ENCODE measurements at places on chromosomes 3 and 15.

DNA sequence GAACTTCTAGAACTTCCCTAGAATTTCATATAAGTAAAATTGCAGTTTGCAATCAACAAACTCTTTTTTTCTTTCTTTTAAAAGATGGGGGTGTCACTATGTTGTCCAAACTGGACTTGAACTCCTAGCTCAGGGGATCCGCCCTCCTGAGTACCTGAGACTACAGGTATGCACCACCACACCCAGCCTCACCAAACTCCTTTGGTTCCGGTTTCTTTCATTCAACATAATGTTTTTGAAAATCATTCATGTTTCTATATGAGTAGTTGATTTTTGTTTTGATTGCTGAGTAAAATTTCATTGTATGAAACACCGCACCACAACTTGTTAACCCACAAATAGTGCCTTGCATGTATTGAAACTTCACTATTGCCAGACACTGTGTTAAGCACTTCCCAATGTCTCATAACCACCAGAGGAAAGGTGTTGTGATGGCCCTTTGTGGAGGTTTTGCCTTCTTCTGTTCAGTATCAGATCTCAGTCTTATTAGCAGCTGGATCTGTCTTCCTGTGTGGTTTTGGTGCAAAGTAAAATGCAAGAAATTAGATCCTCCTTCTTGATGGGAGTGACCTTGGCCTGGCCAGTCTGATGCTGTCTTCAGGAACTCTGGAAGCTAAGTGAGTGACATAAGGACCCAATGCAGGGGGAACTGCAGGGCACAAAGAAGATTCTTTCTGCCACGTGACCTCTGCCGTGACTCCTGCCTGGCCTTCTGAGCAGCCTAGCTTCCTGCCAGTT, 78.8 kb upstream of the UBE2E1 start:
- no peak for DNase-seq

DNA sequence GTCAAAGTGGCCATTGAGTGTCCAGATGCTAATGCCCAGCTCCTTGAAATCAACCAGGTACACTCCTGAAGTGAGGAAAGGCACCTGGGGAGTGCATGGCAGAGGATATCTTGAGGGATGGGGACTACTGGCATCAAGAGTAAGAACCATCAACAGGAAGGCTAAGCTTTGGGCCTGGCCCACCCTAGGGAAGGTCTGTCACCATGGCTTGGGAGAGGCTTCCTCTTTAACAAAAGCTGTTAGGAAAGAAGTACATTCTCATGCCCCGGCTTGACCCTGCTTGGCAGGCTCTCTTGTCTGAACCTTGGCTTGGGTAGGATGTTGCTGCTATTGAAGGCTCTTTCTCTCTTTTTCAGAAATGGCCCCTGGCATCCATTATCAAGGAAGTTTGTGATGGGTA, 43.7 kb upstream of the TUBGCP5 start:
- DNase-seq: no peak

DNA sequence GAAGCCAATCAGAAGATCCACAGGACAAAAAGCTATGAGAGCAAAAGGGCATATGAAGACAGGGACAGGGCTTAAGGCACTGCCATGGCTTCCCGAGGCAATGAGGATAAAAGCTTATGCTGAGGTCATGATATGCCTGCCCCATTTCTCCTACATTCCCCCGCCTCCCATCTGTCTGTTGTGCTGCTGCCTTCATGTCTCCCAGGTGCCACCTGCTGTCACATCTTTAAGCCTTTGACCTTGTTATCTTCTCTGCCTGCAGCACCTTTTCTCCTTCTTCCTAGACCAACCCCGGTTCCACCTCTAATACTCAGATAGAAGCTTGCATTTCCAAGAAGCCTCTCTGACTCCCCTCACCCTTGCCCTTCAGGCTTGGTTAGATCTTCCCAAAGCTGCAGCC, 213.8 kb downstream of the ARRDC4 start:
- DNase-seq: no peak

DNA sequence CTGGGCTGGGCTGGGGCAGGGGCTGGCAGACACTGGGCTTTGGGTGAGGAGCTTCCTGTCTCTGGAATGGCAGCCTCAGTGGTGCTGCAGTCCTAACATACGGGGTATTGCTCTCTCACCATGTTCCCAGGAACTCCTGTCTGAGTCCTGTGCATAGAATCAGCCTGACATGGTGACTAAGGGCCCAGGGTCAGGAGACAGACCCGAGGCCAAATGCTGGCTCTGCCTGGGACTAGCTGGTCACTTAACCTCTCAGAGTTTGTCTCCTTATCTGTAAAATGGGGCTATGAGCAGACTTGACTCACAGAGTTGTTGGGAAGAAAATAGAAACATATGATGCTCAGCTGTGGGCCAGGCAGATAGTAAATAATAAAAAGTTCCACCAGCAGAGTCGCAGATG, 28.3 kb downstream of the PRKCD start:
- no peak for DNase-seq

DNA sequence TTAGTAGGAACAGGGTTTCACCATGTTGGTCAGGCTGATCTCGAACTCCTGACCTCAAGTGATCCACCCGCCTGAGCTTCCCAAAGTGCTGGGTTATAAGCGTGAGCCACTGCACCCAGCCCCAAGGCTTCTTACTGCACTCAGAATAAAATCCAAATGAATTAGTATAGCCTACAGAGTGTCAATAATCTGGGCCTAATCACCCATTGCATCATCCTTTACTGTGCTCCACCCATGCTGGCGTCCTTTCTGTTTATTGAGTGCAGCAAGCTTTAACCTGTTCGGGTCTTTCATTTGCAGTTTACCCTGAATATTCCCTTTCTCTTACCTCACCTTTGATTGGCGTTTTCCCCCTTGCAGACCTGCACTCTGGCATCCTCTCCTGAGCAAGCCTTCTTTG, 77.7 kb downstream of the CEP63 start:
- DNase-seq: no peak

GRCh38 chr3:58285334-58285733, 20.7 kb upstream of the RPP14 start:
- DNase-seq: no peak

DNA sequence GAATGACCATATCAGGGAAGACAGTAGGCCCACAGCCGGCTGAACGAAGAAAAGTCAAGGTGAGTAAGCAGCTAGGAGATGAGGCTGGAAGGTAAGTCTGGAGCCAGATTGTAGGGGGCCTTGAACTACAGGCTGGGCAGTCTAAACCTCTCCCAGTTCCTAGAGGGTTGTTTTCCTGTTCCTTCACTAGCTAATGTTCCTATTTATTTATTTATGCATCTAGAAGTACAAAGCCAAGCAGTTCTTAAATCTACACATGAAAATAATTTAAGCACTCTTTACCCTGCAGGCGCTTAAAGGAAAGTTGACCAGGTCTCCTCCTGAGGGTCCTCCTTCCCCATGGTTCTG, 3.7 kb downstream of the ACAA1 start:
- no peak for DNase-seq

GRCh38 chr15:89004726-89005030, 83.6 kb upstream of the ABHD2 start:
- no peak for DNase-seq

GRCh38 chr3:67550541-67550940, 103.9 kb downstream of the SUCLG2 start:
- no peak for DNase-seq

DNA sequence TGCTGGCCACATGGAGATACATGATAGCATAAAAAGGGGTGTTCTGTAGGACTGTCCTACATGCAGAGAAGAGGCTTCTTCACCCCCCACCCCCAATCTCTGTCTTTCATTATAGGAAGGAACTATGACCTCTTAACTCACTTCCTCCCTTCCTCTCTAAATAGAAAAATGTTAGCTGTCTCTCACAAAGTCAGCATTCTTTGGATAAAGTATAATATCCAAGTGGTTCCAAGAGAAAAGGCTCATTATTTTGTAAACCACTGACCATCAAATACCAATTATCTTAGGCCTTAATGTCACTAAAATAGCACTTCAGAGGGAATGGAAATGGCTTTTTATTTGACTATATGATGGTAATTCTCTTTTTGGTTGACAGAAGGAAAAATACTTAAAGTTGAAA, 95.3 kb upstream of the SLC2A2 start:
- DNase-seq: no peak

GRCh38 chr3:175278680-175279079, 419.5 kb downstream of the NAALADL2 start:
- DNase-seq: no peak

DNA sequence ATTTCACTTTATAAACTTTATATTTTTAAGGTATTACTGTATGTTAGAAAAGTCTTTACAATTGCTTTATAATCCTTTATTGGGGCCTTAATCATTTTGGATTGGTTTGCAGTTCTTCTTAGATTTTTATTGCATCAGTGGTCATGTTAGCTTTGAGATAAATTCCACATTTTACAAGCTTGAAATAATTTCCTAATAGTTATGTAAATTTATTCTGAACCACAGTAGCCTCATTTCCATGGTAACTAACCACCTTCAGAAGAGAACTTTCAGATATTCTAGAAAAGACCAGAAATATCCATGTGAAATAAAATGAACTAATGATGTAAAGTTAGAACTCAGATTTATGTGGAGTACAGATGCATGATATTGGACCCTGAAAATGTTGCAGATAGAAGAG, 94.2 kb downstream of the NEO1 start:
- DNase-seq: no peak
